ENCODE measurements at places on chromosomes 2 and 18.

GRCh38 chr2:144438801-144439631 is 80.9 kb downstream of the ZEB2 start:
- no peak for DNase-seq

GRCh38 chr2:104746858-104747257 is 107.1 kb upstream of the POU3F3 start:
- no peak for DNase-seq

GRCh38 chr2:44535376-44535775 is 173.6 kb downstream of the CAMKMT start:
- DNase-seq, result no peak

DNA sequence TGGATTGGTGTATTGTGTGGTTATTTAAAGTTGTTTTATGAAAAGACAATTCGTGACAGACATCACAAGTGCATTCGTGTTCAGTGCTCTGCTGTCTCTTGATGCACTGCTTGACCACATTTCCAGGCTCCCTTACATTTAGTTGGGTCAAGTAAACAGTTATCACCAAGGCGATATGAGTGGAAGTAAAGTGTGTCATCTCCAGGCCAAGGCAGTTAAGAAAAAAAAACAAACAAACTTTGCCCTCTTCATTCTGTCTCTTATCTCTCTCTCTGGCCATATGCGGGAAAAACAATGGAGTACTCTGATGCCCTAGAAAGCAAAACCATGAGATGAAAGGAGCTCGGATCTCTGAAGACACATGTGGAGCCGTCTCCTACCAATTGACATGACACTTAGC is 131.1 kb downstream of the DSEL start:
- DNase-seq, result no peak

Data from A549 (cell line).